ENCODE measurements at places on chromosomes 13 and 19.
A peak's percentile ranks its signal among the peaks of the same experiment; 100 is the strongest.

GRCh38 chr19:47663435-47663910, 49.7 kb upstream of the EHD2 start:
- peak; percentile 98 for DNase-seq

- no peak for DNase-seq
Measured at GRCh38 chr13:89899302-89900103, 1448.0 kb upstream of the MIR17HG start.

DNA sequence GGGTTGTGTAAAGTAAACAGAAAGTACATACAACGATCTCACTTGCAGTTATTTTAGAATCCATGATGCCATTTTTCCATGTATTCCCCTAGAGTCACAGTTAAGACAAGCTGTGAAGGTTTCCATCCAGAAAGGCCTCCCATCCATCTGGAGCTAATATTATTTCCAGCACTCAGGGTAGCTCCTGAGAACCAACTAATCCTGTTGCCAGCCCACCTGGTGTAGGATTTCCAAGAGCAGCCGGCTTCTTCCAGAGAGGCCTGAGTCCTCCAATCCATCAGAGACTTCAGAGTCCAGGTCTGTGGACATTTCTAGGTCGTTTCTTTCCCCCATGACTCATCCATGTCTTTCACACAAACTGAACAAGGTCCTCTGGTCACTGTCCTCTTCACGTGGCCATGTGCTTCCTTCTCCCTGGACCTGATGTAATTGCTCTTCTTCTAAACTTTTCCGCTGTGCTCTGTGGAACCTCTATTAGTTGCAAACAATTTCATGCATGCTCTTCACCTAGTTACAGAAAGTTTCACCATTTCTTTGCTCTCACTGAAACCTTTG, 270.3 kb upstream of the TMTC4 start:
- no peak for DNase-seq

DNA sequence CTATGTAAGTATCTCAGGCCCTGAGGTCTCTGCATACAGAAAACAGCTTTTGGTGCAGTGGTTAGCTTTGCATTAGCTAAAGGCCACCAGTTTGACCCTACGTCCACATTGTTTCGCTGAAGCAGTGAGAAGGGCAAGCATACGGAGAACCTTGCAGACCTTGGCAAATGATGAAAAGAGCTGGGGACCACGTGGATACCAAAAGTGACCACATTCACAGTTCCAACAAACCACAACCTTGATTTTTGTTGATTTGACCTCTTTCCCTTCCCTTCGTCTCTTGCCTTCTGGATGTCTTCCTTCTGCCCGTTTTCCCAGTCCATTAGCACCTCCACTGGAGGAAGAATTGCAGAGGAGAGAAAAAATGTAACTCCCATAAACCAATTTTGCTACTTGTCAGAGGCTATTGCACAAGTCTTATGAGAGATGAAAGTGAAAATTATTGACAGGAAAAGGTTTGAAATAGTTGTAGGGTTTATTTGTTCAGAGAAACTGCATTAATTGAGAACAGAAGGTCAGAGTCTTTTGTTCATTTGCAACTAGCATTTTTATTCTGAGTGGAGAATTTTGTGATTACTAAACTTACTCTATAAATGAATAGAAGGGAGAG, 293.9 kb upstream of the HTR2A start:
- peak; percentile 75 for DNase-seq

DNA sequence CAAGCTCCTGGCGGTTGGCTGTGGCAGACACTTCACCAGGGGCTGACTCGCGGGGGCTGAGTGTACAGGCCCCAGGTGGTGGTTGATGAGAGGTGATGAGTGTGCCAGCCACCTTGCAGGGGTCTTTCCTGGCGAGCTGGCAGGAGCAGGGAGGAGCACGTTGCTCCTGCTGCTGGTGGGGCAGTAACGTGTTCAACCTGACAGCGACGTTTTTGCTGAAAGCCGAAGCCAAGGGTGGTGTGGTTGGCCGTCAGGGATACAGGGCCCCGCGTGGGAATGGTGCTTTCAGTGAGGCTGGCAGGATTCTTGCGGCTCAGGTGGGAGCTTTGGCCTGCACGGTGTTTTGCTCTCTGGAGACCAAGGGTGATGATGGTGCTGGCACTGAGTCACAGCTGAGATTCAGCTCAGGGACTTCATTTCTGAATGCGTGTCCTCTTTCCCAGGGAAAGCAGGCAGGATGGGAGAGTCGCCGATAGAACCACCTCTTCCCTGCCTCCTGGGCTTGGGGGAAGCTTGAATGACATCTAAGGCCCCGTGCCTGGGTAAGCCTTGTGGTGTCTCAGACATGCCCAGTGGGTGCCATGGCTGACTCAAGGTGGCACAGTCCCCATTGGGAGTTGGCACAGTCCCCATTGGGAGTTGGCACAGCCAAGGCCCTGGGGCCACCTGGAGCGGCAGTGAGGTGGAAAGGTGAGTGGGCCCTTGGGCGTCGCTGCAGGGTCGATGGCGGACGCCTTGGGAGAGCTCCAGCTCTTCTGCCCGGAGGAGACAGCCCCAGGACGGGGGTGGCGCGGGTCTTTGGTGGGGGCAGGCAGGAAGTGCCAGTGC, 8.8 kb downstream of the DAZAP1 start:
- DNase-seq = peak; percentile 14

GRCh38 chr13:101555610-101556009, 103.1 kb downstream of the ITGBL1 start:
- DNase-seq = no peak

- DNase-seq = no peak
Measured at GRCh38 chr19:54206030-54206830, 5.6 kb downstream of the RPS9 start.

GRCh38 chr19:47526798-47527197, 11.9 kb upstream of the NAPA start:
- no peak for DNase-seq

DNA sequence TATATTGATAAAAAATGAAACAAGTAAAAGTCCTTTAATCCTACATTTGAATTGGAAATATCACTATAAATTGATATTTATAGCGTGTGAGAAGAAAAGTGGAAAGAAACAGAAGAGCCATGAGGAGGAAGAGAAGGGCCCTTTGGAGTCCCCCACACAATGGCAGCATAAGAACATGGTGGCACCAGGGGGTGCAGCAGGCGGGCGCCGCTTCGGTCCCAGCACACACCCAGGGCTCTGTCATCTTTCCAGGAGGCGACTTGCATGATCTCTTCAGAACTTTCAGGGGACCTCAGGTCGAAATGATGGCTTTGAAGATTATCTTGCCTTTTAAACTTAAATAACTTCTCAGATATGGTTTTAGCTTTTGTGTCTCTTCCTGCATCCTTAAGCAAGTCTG, 91.8 kb downstream of the TUBGCP3 start:
- no peak for DNase-seq

DNA sequence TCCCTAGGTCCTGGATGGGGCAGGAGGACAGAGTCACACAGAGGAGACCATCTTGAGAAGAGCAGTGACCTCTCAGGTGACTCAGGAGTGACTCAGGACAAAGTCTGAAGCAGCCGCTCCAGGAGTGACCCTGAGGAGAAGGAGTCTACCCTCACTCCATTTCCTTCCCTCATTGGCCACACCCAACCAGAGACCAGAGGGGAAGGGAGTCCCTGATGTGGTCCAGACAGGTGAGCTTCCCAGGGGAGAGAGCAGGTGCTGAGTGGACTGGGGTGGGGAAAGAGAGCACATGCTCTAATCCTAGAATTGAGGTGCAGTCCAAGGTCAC, 75.5 kb upstream of the MEDAG start:
- DNase-seq = no peak

DNA sequence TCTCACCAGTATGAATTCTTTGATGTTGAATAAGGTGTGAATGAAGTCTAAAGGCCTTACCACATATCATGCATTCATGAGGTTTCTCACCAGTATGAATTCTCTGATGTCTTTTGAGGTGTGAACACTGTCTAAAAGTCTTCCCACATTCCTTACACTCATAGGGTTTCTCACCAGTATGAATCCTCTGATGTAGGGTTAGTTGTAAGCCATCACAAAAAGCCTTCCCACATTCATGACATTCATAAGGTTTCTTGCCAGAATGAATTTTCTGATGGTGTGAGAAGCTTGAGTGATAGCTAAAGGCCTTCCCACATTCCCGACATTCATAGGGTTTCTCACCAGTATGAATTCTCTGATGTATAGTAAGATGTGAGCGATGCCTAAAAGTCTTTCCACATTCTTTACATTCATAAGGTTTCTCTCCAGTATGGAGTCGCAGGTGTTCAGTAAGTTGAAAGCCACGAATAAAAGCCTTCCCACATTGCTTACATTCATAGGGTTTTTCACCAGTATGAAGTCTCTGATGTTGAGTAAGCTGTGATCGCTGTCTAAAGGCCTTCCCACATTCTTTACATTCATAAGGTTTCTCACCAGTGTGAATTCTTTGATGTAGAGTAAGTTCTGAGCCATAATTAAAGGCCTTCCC, 27.7 kb downstream of the ZNF461 start:
- DNase-seq = no peak

- peak; percentile 62 for DNase-seq
Measured at GRCh38 chr13:76696370-76696769, 189.8 kb downstream of the KCTD12 start.

- DNase-seq = peak; percentile 77
Measured at GRCh38 chr19:52722062-52723003, 12.5 kb downstream of the ZNF611 start.

- no peak for DNase-seq
Measured at GRCh38 chr13:100212904-100213553, 124.1 kb downstream of the PCCA start.

DNA sequence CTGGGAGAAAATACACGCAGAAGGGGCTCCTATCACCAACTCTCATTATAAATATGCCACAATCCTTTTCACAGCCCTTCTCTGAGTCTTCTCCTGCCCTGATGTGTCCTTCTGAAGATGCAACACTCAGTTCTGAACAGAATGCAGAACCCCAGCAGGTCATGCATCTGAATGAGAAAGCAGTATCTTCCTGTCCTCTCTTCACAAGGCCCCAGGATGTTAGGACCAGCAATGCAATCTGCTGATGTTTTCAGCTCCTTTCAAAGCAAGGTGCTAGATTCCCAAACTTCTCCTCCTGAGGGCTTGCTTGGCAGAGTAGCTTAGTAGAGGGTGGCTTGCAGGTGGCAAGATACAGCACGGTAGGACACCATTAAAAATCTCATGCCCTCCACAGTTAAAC, 22.3 kb upstream of the DOCK9 start:
- no peak for DNase-seq

DNA sequence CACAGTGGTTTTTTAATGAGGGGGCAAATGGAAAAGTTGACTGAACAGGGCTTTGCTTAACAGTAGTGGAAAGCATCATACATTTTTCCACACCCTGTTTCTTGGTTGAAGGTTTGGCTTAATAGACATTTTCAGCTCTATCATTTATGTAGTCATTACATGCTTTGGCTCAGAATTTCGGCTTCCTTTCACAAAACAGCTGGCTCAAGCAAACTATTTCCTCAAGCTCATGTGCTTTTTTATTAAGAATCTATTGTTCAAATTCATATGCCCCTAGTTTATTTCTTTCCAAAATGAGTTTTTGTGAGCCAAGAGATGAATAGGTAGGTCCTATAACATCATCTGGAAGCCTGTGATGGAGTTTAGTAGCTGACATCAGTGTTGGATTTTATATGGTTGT, 113.8 kb downstream of the SLITRK6 start:
- DNase-seq = no peak

DNA sequence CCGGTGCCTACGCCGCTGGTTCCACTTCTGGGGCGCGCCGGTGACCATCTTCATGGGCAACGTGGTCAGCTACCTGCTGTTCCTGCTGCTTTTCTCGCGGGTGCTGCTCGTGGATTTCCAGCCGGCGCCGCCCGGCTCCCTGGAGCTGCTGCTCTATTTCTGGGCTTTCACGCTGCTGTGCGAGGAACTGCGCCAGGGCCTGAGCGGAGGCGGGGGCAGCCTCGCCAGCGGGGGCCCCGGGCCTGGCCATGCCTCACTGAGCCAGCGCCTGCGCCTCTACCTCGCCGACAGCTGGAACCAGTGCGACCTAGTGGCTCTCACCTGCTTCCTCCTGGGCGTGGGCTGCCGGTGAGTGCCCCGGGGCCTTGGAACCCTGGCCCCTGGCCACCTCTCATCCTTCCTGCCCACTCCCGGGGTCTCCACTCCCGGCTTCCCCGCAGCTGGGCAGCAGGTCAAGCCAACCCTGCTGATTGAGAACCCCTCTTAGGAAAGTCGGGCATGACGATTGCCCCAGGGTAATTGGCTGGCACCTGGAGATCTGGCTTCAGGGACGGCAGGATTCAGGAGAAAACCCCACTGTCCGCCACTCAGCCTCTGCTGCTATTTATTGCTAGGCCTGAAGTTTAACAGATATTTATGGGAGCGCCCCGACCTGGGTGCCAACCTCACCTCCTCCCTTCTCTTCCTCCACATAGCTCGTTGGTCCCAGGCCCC, 39.1 kb downstream of the TRPM4 start:
- DNase-seq = no peak

DNA sequence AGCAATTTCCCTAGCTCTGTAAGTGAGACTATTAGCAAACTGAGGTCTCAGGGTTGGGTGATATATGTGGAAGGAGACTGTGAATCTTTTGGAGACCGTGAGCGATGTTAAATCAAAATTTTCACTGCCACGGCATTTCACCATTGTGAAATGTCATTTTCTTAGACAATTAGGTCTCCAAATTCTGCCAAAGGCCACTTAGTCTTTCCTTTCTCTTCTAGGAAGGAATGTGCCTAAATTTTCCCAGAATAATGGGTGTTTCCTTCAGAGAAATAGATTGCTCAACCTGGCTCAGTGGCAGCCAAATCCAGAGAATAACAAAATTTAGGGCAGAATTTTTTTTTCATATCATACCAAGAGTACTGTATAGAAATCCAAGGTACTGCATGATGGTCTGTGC, 64.5 kb upstream of the SCEL start:
- peak; percentile 48 for DNase-seq

- no peak for DNase-seq
Measured at GRCh38 chr13:22235285-22235949, 564.5 kb downstream of the FGF9 start.

GRCh38 chr13:68390987-68391386, 1160.9 kb upstream of the PCDH9 start:
- DNase-seq = no peak

- DNase-seq = peak; percentile 8
Measured at GRCh38 chr13:113083402-113084061, 22.1 kb upstream of the F7 start.

GRCh38 chr13:42388326-42388725, 116.4 kb downstream of the AKAP11 start:
- DNase-seq = no peak

GRCh38 chr19:30895946-30896345, 453.3 kb downstream of the TSHZ3 start:
- DNase-seq = no peak

- DNase-seq = no peak
Measured at GRCh38 chr19:3184847-3185460, 776 bp upstream of the NCLN start.
